Nucleus accumbens (tissue), 56 donors: ENCODE measurements at places on chromosomes 16 and 17.

GRCh38 chr16:88983165-88983564 is 6.2 kb upstream of the CBFA2T3 start:
- DNase-seq: no peak

DNA sequence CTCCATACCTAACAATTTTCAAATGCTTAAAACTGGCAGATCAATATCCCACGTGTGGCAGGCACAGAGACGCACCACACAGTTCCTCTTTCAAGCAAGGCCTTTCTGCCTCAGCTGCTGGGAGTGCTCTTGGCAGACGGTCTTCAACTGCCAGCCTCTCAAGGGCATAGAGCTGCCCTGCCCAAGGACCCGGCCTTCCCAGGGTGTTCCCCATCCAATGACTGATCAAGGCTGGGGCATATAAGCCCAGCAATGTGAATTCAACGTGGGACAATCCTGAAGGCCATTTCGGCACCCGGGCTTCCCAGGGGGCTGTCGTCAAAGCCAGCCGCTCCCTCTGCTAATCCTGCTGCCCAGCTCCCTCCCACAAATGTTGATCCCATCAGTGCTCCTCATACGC is 107.1 kb downstream of the STX8 start:
- DNase-seq: no peak

DNA sequence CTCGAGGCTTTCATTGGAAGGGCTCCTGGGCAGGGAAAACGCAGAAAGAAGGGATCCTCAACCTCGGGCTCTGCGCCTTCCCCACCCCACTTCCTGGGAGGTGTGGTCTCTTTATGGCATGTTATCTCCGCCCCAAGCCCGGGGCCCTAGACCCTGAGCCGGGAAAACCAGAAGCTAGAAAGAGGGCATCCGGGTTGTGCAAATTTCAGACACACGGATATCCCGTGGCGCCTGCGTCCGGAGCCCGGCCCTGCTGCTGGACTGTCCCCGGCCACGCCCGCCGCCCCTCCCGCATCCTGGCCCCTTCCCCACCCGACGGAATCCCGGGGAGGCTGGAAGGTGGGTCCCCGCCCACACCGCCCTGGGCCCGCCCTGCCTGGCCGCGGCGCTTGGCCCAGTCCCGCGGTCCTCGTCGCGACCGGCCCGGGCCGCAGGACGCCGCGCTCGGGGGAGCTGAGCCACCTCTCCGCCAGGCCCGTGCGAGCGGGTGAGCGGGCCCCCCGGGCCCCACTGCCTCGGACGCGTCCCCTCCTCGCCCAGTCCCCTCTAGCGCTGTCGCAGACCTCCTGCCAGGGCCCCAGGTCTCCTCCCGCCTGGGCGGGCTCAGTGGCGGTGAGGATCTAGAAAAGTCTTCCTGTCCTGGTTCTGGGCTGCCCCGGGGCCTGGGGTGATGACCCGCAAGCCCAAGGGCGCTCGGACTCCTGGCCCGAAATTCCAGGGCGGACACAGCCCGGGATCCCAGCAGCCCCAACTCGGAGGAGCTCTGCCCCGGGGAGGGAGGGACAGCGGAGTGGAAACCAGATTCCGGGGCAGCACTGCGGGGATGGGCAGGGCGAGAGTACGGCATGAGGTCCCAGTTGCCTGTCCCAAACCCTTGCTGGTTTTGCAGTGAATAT is at the start of gene SLC16A5:
TSS of gene SLC16A5 (plus strand) at position 397 of the 896 bp plus-strand sequence. CDS start 5,683 bp downstream, outside the sequence.
- DNase-seq: no peak

- DNase-seq: no peak
These were observed 19.1 kb downstream of the C16orf95 start for GRCh38 chr16:87297918-87298631.

DNA sequence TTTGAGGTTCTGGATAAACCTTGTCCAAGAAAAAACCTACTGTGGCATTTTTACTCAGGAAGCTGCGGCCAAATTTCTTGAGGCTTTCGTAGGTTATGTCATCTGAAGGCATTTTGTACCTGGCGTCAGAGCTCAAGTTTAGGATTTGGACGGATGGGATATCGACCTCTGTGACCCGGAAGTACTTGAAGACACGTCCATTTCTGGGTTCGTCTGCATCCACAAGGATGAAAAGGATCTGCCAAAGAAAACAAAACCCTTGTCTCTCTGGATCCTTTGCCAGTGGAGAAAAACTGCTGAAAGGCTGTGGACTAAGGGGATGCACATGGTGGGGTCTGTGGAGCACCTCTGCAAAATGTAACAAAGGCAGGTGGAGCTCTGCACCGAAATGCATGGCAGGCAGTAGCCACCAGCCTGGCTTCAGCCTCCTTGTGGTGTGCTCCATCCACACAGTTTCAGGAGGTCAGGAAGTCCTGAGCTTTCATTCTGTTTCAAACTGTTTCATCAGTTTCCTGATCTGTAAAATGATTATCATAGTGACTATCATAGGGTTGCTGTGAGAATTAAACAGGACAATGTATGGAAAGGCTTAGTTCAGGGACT is 17.0 kb upstream of the UMOD start:
- no peak for DNase-seq

DNA sequence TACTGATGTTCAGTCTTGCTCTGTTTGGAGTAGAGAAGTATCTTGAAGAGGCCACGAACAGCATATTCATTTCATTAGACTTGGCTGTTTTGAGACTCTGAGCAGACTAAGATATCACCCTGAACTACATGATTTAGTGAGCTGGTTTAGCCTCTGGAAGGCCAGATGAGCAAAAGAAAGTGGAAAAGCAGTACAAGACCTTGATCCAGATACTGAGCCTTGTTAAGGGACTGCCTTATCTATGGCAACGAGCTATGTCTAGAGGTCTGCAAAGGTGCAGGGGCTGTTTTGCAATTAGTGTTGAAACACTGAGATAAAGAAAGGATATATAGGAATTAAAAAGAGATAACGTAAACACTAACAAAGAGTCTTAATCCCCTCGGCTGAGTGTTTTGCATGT is 231.4 kb downstream of the IRX3 start:
- no peak for DNase-seq

- DNase-seq: no peak
These were observed 33.2 kb downstream of the CYTH1 start for GRCh38 chr17:78748730-78749317.

GRCh38 chr17:38600906-38601305 is 4.8 kb downstream of the SRCIN1 start:
- no peak for DNase-seq

DNA sequence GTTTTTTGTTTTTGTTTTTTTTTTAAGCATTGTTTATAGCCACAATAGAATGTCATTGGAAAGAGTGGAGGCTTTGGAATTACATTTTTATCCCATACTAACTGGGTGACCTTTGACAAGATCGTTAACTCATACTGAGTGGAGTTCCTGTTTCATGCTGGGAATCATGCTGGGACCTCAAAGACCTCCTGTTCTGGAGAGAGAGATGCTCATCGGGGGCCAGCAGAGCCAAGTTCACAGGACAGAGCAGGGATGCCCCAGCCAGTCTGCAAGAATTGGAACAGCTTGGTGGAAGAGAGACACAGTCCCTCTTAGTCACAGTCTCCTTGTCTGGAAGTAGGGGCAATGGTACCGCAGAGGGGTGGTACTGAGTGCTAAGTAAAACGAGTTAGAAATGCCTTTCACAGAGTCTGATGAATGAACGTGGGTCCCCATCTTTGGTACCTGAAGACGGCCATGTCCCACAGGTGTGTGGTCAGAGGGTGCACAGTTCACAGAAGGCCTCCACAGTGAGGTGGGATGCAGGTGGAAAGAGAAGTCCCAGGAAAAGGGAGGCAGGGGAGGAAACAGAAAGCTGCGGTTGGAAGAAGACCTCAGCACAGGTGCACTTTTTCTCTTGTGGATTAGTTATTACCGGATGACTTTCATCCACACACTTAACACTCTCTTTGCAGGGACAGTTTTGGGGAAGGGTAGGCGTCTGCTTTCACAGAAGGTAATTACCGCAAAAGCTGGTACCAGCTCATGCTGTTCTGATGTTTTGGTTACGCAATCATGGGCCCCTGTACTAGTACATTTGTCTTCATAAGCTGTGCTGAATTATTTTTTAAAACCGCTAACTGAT is 147.8 kb downstream of the PRKCA start:
- no peak for DNase-seq

GRCh38 chr17:67111327-67111726 is 67.0 kb downstream of the CACNG1 start:
- no peak for DNase-seq

GRCh38 chr17:83183145-83183948 is 103.9 kb downstream of the METRNL start:
- no peak for DNase-seq

DNA sequence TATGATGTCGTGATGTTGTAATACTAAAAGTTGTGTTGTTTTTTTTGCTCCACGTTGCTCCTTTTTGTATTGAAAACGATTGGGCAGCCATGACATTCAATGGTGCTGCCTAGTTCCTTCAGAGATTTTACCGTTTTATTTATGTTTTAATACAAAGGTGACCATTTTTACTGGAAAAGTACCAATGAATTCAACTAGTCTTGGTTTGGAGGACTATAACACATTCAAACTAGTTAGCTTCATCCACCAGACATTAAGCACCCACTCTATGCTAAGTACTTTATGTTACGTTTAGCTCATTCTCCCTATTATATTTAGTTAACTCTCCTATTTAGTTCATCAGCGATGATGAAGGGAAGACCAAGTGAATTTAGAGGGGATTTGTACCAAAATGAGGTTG is 116.6 kb upstream of the TBX2 start:
- no peak for DNase-seq

DNA sequence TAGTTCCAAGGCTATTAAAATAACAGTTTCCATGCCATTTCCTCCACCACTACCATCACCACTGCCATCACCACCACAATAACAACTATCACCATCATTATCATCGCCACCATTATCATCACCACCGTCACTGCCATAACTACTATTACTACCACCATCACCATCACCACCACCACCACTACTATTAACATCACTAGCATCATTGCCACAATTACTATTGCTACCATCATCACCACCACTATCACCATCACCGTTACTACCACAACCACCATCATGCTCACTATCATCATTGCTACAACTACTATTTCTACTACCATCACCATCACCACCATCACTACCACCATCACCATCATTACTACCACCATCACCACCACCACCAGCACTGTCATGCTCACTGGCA is 185.9 kb upstream of the MAF start:
- DNase-seq: no peak

- no peak for DNase-seq
These were observed 26.3 kb downstream of the ADORA2B start for GRCh38 chr17:15971098-15971678.

- DNase-seq: no peak
These were observed 274.9 kb downstream of the CDH11 start for GRCh38 chr16:64846966-64847365.

GRCh38 chr17:14038206-14038605 is 31.1 kb upstream of the COX10 start:
- DNase-seq: no peak

DNA sequence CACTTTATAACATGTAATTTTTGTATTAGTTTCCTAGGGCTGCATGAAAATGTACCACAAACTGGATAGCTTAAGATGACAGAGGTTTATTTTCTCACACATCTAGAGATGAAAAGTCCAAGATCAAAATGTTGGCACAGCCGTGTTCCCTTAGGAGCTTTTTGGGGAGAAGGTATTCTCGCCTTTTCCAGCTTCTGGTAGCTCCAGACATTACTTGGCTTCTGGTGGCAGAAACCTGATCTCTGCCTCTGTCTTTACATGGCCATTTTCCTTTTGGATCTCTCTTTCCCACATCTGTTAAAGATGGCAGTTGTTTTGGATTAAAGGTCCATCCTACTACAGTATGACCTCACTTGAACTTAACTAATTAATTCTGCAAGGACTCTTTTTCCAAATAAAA is 885.7 kb upstream of the CDH8 start:
- no peak for DNase-seq

DNA sequence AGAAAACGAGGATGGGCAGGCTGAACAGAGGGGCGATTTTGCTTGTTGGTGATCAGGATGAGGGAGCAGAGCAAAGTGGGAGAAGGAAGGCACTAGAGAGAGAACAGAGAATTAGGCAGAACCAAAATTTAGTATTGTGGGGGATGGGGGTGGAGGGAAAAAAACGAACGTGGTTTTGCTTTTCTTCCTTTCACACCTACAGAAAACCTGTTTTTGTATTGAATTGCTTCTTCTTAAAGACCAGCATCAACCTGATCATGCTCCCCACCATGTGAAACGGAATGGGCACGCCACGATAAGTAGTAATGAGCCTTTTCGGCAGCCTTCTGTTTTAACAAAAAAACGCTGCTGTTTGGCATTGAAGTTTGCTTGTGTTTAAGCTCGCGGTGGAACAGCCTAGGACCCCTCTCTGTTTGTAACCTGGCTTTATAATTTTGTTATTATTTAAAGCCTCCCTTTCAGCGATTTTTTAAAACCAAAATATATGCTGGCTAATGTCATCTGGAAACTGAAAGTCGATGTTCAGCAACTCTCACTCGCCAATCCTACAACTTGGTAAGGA is 36.8 kb downstream of the ERCC4 start:
- no peak for DNase-seq

DNA sequence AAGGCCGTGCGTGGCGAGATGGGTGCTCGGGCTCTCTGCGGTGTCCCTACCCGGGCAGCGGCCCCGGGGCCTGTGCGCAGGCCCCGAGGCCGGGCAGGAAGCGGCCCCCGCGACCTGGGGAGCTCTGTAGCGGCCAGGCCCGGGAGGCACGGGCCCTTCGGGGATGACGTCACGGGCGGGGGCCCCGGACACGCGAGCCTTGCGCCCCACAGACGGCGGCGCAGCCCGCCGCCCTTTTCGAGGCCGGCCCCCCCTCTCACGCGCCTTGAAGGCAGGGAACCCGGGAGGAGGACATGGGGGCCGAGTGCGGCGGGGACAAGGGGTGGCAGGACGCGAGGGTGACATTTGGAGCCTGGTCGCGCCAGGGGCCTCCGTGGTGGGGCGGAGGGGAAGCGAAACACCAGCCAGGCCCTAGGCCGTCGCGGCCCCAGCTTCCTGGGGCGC is 1.1 kb downstream of the RAI1 start:
- DNase-seq: peak; percentile 60

- DNase-seq: no peak
These were observed 693 bp upstream of the HOXB4 start for GRCh38 chr17:48578616-48579470.

DNA sequence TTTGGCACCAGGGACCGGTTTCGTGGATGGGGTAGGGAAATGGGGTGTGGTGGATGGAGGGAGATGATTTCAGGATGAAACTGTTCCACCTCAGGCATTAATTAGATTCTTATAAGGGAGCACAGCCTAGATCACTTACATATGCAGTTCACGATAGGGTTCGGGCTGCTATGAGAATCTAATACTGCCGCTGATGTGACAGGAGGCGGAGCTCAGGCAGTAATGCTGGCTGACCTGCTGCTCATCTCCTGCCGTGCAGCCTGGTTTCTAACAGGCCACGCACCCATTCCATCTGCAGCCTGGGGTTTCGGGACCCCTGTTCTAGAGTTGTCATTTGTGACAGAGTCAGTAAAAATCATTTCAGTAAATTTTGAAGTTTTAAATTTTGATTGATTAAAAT is 99.7 kb downstream of the CHD9 start:
- DNase-seq: no peak
